Progenitor cell of endocrine pancreas (in vitro differentiated cells): ENCODE measurements at places on chromosomes 3 and 15.
A peak's percentile ranks its signal among the peaks of the same experiment; 100 is the strongest.

DNA sequence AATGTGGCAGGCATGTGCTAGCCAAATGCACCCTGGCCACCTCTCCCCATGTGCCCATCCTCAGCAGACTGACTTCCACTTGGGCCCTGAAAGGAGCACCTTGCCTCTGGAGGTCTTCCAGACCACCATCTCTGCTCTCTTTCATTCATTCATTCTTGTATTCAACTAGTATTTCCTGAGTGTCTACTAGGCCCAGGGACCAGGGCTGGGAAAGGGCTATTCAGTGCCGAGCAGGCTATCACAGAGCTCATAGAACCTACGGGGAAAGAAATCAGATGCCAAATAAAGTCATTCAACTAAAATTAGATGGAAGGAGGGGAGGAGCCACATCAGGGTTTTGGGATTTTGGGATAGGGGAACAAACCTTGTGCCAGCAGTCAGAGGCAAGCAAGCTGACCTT lies 18.9 kb downstream of the PRR23A start:
- no peaks in the 10 kb centered on the region for H3K36me3 ChIP-seq
- no peak overlapping the region for H3K4me3 ChIP-seq
- H3K27me3 ChIP-seq: peaks cover 33% of the 10 kb centered on the region
- no peaks in the 10 kb centered on the region for H3K4me1 ChIP-seq
- DNase-seq: no peak
- no peak overlapping the region for H3K27ac ChIP-seq

- peaks cover 4% of the 10 kb centered on the region for H3K36me3 ChIP-seq
- H3K27me3 ChIP-seq: no peaks in the 10 kb centered on the region
- peaks cover 6% of the 10 kb centered on the region for H3K4me1 ChIP-seq
- no peak overlapping the region for H3K4me3 ChIP-seq
Measured at GRCh38 chr15:56678571-56678970, 54.7 kb downstream of the ZNF280D start.

DNA sequence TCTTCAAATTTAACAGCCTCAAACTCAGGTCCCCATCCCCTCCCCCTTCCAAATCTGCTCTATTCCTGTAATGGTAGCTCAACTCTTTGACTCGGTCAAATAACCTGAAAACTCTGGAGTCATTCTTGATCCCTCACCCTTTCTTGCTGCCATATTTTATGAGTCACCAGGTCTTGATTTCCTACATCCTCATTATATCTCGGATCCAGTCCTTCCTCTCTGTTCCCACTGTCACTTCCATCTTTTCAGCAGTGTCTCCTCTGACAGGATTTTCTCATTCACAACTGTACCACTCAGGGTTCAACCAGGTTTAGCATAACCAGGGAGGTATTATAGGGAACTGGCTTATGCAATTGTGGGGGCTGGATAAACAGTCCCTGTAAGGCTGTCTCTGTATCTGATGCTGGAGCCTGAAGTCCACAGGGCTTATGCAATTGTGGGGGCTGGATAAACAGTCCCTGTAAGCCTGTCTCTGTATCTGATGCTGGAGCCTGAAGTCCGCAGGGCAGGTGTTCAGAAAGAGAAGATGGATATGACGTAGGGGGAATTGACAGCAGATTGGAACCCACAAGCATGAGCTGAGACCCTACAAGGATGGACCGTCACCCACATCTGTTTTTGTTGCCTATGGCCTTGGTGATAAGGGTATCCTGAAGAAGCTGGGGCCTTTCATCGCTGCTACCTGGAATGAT lies 9.1 kb upstream of the FETUB start:
- H3K27me3 ChIP-seq: peaks cover 18% of the 10 kb centered on the region
- no peak overlapping the region for H3K4me3 ChIP-seq
- no peaks in the 10 kb centered on the region for H3K36me3 ChIP-seq
- no peak for DNase-seq
- peaks cover 21% of the 10 kb centered on the region for H3K4me1 ChIP-seq

- H3K4me1 ChIP-seq: peaks cover 7% of the 10 kb centered on the region
- peak overlapping the region; percentile 11 for H3K27ac ChIP-seq
- H3K27me3 ChIP-seq: no peaks in the 10 kb centered on the region
- DNase-seq: no peak
Measured at GRCh38 chr3:147943265-147943945, 534.2 kb downstream of the ZIC1 start.

- H3K4me3 ChIP-seq: no peak overlapping the region
- no peaks in the 10 kb centered on the region for H3K27me3 ChIP-seq
- no peak for DNase-seq
- H3K27ac ChIP-seq: no peak overlapping the region
- peaks cover 2% of the 10 kb centered on the region for H3K4me1 ChIP-seq
- H3K36me3 ChIP-seq: peaks cover 10% of the 10 kb centered on the region
Measured at GRCh38 chr3:122690096-122690495, 9.5 kb downstream of the PARP14 start.

DNA sequence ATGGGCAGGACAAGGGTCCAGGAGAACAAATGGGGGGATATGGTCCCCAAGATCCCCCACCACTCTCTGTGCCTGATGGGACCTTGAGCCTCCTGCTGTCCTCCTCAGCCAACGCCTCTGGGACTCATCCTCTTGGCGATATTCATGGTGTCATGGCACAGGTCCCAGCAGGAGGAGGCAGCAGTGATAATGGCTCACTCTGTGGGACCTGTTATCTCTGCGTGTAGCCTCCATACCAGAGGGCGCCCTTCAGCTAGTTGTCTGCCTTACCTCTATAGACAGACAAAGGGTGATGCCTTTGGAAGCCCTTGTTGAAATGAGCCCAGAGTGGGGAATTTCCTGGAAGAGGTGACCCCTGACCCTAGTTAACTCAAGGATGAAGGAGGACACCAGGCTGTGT lies 7.4 kb downstream of the ZBTB47 start:
- peaks cover 2% of the 10 kb centered on the region for H3K36me3 ChIP-seq
- no peaks in the 10 kb centered on the region for H3K27me3 ChIP-seq
- H3K27ac ChIP-seq: no peak overlapping the region

DNA sequence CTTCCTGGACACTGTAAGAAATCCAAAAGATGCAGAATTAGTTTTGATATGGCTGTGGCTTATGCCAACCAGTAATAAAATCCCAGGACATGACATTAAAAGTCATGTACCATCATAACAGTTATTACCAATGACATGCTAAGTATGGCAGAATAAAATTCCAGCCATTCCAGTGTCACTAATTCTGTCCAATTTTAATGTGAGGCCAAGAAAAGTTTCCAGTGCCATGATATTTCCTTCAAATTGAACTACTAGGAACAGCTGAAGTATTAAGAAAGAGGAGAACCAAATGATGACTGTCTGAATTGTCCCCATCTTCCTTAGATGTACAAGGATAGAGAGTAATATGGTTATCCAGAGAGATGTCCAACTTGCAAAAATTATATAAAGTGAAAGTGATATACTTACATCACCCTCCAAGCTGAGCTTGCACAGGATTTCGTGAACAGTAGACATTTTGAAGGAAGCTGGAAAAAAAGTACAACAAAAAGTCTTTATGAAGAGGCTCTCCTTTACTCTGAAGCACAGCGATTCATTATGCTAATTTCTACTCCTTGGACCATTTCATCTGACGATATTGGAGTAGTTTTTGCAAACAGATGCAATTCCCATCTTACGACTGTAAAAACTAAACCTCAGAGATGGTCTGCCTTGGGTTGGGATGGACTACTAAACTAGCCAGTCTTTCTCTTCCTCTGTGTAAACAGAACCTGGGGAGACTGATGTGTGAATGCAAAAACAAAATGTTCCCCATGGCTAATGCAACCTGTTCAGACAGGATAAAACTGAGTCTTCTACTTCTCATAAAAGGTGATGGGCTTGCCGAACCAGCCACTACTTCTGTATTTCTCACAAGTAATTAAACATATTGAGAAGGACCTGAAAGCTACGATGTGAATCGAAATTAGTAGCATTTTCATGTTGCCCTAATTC lies 11.9 kb downstream of the ANXA2 start:
- H3K36me3 ChIP-seq: peaks cover 32% of the 10 kb centered on the region
- H3K27me3 ChIP-seq: no peaks in the 10 kb centered on the region
- H3K4me3 ChIP-seq: no peak overlapping the region
- no peak for DNase-seq
- H3K27ac ChIP-seq: no peak overlapping the region

DNA sequence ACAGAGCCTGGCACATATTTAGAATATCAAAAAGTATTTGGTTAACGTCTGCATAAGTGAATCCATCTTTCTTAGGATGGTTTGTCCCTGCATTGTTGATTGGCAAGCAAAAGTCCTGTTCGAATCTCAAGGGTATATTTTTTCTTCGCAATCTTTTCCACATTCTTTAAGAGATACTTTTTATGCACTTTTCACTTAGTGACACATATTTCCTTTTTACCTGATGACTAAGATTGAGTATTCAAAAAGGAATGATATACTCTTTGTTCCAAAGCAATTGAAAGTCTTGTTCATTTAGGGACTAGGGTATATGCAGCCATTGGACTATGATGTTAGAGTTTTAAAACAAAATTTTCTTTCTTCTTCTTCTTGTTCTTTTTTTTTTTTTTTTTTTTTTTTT lies 349.9 kb downstream of the NLGN1 start:
- no peak for DNase-seq
- H3K4me1 ChIP-seq: peaks cover 4% of the 10 kb centered on the region
- no peaks in the 10 kb centered on the region for H3K27me3 ChIP-seq
- no peaks in the 10 kb centered on the region for H3K36me3 ChIP-seq
- no peak overlapping the region for H3K4me3 ChIP-seq

- H3K27ac ChIP-seq: no peak overlapping the region
- DNase-seq: no peak
- H3K27me3 ChIP-seq: no peaks in the 10 kb centered on the region
- no peak overlapping the region for H3K4me3 ChIP-seq
Measured at GRCh38 chr15:28897861-28898585, 12.2 kb downstream of the APBA2 start.

DNA sequence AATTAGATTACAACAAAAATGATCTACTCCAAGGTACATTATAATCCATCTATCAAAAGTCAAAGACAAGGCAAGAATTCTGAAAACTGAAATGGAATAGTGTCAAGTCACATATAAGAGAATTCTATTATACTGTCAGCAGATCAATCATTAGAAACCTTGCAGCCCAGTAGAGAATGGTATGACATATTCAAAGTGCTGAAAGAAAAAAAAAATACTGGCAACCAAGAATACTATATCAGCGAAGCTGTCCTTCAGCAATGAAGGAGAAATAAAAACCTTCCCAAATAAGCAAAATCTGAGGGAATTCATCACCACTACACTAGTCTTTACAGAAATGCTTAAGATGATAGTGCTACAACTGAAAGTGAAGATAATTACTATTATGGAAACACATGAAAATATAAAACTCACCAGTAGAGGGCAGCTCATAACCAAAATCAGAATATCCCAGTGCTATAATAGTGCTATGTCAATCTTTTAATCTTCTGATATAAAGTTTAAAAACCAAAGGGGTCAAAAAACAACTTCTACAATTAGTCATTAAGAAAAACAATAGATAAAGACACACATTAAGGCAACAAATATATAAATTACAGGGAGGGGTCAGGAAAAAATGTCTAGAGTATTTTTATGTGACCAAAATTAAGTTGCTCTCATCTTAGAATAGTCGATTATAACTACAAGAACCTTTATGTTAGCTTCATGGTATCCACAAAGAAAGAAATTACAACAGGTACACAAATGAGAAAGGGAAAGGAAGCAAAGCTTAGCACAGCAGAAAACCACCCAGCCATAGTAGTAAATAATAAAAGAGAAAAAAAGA lies 190.7 kb upstream of the CNTN6 start:
- no peaks in the 10 kb centered on the region for H3K36me3 ChIP-seq
- no peaks in the 10 kb centered on the region for H3K4me1 ChIP-seq
- no peaks in the 10 kb centered on the region for H3K27me3 ChIP-seq
- no peak overlapping the region for H3K4me3 ChIP-seq

DNA sequence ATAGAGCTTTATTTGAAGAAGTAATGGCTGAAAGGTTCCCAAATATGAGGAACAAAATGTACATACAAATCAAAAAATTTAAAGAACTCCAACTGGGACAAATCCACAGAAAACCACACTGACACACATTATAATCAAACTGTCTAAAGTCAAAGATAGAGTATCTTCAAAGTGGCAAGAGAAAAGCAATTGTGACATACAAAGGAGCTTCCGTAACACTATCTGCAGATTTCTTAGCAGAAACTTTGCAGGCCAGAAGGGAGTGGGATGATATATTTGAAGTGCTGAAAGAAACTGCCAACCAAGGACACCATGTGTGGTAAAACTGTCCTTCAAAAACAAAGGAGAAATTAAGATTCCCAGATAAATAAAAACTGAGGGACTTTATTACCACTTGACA lies 91.9 kb downstream of the SENP2 start:
- H3K27ac ChIP-seq: no peak overlapping the region
- no peaks in the 10 kb centered on the region for H3K4me1 ChIP-seq
- no peaks in the 10 kb centered on the region for H3K27me3 ChIP-seq
- H3K4me3 ChIP-seq: no peak overlapping the region
- DNase-seq: no peak

- H3K4me1 ChIP-seq: peaks cover 3% of the 10 kb centered on the region
- H3K36me3 ChIP-seq: peaks cover 4% of the 10 kb centered on the region
- peak overlapping the region; percentile 89 for H3K4me3 ChIP-seq
- peaks cover 29% of the 10 kb centered on the region for H3K27me3 ChIP-seq
Measured at GRCh38 chr3:170907637-170908234, 701 bp downstream of the EIF5A2 start.

DNA sequence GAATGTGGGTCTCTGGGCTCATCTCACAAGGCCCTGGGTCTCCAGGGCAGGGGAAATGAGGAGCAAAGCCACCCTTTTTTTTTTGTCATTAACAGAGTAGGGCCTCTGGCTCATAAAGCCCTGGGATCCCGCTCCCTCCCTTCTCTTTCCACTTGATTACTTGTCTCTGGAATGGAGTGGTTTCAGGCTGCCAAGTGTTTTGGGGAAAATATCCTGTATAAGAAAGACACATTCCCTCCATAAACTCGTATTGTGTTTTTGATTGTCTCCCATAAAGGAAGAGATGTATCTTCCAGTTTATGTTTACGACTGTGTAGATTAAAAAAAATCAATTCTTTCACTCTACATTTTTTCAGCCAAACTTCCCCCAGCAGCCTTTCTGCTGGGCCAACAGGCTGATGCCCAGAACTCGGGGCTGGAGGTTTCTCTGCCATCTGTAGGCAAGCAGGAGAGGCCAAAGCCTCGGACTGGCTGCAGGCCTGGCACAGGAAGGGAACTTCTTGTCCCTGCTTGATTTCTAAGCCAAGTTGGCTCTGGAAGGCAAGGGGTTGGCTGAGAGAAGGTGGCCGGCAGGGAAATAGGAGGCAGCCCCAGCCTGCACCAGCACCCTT lies 49.4 kb upstream of the INSYN1 start:
- H3K4me3 ChIP-seq: no peak overlapping the region
- peaks cover 9% of the 10 kb centered on the region for H3K4me1 ChIP-seq
- H3K27me3 ChIP-seq: peaks cover 5% of the 10 kb centered on the region
- H3K27ac ChIP-seq: no peak overlapping the region
- H3K36me3 ChIP-seq: no peaks in the 10 kb centered on the region

- peaks cover 65% of the 10 kb centered on the region for H3K27me3 ChIP-seq
- H3K36me3 ChIP-seq: no peaks in the 10 kb centered on the region
- no peaks in the 10 kb centered on the region for H3K4me1 ChIP-seq
Measured at GRCh38 chr15:101482526-101483371, 6.8 kb downstream of the PCSK6 start.
